ENCODE measurements at places on chromosomes 6 and 20.

GRCh38 chr20:10662151-10662550, 11.6 kb downstream of the JAG1 start:
- DNase-seq, result no peak

DNA sequence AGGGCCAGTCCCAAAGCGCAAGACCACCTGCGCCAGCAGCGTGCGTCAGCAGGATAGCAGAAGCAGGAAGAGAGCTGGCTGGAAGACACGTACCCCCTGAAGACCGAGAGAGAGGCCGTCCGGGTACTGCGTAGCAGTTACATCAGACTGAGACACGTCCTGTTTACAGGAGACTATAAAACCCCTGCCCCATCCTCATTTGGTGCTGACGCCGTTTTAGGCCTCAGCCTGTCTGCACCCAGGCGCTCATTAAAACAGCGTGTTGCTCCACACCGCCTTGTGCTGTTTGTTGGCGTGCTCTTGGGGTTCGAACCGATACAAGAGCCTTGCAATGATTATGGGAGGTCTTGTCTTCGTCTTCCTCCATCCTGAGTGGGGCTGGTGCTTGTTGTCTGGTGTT, 31.8 kb upstream of the ULBP3 start:
- no peak for DNase-seq

GRCh38 chr20:17530153-17530552, 1.0 kb downstream of the BFSP1 start:
- no peak for DNase-seq

- DNase-seq, result peak; percentile 72
These were observed at the start of gene BTBD9 for GRCh38 chr6:38639498-38640215. TSS of gene BTBD9 (minus strand) at chr6:38639929.

- no peak for DNase-seq
These were observed 47.9 kb downstream of the COL11A2 start for GRCh38 chr6:33144373-33144772.

DNA sequence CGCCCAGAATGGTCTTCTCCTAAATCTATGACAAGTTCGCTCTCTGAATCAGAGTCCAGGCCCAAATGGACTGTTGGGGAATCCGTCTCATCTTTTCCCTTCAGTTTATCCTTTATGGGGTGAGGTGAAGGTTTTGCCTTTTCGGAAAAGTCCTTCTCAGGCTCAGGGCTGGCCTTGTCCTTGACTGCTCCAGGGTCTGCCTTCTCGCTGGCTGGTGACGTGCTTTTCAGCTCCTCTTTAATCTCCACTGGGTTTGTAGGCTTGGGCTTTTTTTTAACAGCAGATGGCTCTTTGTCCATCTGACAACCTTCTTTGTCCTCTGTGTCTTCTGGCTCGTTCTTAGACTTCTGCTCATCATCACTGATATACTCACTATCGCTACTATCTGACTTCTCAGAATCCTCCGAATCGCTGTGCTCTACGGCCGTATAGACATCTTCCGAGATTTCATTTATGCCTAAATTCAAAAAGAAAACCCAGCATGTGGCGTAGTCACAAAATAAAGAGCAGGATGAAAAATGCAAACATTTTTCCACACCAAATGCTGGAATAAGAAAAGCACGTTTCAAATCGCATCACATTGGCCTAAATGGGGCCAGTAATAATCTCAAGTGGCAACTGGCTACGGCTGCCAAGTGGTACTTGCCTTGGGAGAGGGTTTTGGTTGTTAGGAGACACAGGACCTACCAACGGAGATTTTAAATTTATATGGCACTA, 110.3 kb downstream of the ZMYND8 start:
- DNase-seq, result no peak

- DNase-seq, result no peak
These were observed 196.9 kb downstream of the PRL start for GRCh38 chr6:22099923-22100322.

- peak; percentile 62 for DNase-seq
These were observed 57.0 kb upstream of the GNRH2 start for GRCh38 chr20:2986466-2986865.

- DNase-seq, result no peak
These were observed 13.4 kb downstream of the SLC52A3 start for GRCh38 chr20:754904-755303.

GRCh38 chr20:23023621-23024177, 11.4 kb upstream of the SSTR4 start:
- no peak for DNase-seq
